ENCODE measurements at places on chromosomes 16 and 17.

DNA sequence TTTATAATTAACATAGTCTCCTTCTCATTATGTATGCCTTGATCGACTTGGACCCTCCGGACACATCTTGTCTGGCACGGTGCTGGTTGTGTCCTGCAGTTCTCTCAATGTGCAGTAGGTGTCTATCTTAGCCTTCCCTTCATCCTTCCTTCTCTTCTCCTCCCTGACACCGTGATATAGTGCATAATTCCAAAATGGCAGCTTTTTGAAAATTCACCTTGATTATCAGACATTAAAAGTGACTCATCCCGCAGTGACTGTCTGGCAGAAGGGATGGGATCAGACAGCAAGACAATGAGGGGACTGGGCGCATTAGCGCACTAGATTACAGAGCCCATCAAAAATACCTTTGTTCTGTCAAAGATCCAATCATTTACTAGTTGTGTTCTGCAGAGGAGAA lies 70.0 kb upstream of the PMFBP1 start:
- DNase-seq, result peak; percentile 17

GRCh38 chr17:21160401-21160800 lies 33.6 kb downstream of the DHRS7B start:
- no peak for DNase-seq

DNA sequence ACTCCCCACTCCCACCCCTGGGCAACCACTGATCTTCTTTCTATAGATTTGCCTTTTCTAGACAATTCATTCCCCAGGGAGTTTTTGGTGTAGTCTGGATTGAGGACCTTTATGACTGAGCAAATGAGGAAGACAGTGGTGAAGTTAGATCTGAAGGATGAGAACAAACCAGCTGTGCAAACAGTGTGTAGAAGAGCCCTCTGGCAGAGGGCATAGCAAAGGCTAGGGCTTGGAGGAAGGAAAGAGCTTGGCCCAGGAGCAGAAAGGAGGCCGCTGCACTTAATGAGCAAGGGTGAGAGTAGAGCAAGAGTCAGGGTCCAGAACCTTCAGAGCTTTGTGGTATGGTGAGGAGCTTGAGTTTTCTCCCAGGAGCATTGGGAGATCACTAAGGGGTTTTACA lies 352.7 kb downstream of the CA10 start:
- no peak for DNase-seq

DNA sequence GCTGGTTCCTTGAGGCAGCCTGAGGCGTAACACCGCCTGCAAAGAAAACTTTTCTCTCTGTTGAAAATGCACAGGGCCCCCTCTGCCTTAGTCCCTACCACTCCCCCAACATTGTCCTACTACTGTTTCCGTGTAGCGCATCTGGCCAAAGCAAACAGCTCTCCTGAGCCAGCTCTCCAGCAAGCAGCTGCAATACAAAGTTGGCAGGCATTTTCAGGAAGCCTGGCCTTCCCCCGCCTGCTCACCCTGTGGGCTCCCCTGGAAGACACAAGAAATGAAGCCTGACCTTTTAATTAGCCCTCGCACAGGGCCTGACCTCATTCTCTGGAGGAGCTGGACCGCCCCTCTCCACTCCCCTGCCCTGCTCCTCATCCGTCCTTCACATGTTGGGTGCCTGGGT lies 66.7 kb downstream of the SOX9 start:
- DNase-seq, result no peak

- no peak for DNase-seq
Measured at GRCh38 chr17:4594931-4595684, 10.8 kb downstream of the SMTNL2 start.

GRCh38 chr17:74822939-74823367 lies 36.7 kb downstream of the GRIN2C start:
- DNase-seq, result no peak

DNA sequence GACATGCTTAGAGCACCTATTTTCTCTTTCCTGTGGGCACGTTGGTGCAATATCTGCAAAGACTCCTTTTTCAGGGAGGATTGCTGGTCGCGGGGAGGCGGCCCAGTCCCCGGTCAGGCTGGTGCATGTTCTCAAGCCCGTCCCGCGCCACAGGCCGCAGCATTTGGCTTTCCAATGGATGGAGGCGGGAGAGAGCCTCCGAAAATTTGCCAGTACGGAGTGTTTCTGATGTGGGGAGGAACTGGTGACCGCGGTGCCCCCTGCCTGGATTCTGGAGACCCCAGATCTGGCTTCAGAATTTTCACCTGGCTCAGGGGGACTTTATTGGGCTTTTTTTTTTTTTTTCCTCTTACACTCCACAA lies 2.3 kb downstream of the CMIP start:
- no peak for DNase-seq

DNA sequence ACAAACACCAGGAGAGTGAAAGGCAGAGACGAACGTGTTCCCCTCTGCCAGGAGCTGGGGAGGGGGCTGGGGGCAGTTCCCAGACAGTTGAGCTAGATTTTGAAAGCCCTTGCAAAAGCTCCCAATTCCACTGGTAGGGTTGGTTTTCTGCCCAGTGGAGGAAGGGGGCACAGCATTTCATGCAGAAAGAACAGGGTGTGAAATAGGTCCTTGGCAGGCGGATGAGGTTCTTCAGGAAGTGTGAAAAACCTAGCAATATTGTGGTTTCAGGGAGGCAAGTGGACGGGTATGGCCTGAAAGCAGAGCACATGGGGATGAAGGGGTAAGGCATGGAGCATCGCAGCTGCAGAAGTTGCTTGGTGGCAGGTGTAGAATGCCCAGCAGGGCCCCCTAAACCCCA lies 248.3 kb downstream of the KATNIP start:
- DNase-seq, result no peak

DNA sequence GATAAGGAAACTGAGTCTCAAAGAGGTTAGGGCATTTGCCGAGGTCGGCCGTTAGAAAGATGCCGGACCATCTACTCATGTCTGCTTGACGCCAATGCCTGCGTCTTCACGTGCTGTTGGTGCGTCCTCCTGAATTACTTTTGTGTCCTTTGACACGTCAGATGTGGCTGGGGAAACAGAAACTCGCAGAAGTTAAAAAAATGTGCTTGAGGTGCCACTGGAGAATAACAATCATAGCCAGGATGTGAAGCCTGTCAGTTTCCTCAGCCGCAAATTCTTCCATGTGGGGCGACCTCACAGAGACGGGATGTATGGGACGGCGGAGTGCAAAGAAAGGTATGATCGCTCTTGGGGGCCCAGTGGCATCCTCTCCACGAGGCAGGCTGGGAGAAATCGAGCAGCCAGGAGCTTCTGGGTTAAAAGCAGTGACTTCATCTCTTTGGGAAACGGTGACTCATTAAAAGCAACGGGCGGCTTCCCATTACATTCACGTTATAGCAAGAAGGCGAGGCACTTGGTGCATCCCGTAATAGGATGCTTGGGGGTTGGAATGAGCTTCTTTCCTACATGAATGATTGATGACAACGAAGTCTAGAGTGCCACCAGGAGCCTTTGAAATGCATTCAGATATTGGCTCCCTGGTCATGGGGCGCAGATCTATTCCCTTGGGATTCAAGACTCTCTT lies 67.8 kb downstream of the BMERB1 start:
- DNase-seq, result peak; percentile 49

DNA sequence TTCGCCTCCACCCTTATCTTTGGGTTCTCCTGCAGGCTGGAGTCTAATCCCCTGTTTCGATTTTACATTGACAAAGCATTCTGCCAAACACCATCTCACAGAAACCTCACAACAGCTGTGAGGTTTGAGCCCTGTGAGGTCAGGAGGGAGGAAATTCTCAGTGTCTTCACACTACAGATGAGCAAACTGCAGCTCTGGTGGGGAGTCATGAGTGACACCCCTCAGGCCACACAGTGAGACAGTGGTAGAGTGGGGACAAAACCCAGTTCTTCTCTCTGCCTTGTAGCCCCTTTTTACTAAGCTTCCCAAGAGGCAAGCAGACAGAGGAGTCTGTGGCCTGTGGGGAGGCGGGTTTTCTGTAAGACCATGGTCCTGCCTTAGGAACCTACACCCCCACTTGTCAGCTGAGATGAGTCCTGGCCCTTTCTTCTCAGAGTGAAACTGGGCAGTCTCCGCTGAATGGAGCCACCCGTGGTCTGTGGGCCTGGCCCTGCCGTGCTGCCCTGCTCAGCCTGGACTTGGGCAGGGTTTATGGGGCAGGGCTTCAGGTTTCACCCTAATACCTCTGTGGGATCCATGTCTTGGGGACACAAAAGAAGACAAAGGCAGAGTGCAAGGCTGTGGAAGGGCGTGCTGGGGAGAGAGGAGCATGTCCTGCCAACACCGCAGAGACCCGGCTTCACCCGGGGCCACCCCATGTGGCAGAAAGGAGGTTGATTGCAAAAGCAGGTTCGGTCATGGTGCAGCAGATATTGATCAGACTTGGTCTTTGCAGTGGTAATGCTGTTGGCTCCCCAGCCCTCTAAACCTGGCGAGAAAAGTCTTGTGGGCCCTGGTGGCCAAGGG lies 59.0 kb downstream of the ABR start:
- DNase-seq, result no peak

- DNase-seq, result no peak
Measured at GRCh38 chr17:17055286-17056155, 13.3 kb downstream of the MPRIP start.

GRCh38 chr17:17897442-17897841 lies 60.7 kb upstream of the SREBF1 start:
- DNase-seq, result no peak

GRCh38 chr17:79991924-79992648 lies 43.6 kb downstream of the TBC1D16 start:
- DNase-seq, result no peak

DNA sequence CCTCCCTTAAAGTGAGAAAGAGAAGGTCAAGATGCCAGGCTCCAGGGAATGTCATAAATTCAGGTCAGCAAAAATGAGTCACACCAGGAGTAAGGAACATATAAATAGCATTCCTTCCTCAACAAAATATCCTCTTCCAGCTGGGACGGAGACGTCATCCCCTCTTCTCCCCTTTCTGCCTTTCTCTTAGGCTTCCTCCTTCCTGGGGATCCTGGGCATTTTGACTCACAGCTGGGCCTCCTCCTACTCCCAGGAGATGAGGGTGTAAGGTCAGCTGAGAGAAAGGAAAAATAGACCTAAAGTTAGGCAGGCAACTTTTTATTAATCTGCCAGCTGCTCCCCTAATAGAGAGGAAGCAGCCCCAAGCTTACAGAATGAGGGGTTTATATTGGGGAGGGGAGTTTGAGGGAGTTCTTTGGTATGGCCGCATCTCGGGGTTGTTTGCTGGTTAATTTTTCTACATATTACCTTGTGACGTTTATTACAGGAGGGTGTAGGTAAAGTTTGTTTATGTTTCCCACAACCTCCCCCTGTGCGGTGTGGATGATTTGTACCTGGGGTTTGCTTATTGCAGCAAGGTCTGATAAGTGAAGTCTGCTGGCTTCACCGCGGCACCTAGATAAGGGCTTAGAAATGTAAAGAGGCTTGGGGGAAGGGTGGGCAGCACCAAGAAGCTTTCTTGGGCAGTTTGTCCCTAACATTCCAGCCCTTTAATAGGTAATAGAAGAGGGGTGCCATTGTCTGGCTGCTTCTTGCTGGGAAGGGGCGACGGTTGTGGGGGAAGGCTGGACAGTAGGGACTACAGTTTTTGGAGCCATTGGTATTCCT lies 7.1 kb upstream of the ZNF747 start:
- DNase-seq, result no peak

DNA sequence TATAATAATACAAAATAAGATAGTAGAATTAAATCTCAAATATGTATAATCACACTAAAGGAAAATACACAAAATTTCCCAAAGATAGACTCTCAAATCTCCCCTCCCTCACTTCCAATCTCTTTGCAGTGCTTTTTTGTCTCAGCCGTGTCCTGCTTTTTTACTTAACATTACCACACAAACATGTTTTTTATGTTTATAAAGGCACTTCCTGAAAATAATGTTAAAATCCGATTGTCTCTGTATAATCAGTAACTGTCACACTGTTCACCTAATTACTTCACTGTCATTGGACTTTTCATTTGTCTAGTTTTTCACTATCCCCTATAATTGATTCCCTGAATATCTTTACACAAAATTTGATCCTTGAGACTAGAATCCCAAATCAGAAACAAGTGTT lies 38.2 kb upstream of the ALDH3A2 start:
- DNase-seq, result no peak

GRCh38 chr17:67390646-67391361 lies 13.7 kb downstream of the PITPNC1 start:
- peak; percentile 64 for DNase-seq

DNA sequence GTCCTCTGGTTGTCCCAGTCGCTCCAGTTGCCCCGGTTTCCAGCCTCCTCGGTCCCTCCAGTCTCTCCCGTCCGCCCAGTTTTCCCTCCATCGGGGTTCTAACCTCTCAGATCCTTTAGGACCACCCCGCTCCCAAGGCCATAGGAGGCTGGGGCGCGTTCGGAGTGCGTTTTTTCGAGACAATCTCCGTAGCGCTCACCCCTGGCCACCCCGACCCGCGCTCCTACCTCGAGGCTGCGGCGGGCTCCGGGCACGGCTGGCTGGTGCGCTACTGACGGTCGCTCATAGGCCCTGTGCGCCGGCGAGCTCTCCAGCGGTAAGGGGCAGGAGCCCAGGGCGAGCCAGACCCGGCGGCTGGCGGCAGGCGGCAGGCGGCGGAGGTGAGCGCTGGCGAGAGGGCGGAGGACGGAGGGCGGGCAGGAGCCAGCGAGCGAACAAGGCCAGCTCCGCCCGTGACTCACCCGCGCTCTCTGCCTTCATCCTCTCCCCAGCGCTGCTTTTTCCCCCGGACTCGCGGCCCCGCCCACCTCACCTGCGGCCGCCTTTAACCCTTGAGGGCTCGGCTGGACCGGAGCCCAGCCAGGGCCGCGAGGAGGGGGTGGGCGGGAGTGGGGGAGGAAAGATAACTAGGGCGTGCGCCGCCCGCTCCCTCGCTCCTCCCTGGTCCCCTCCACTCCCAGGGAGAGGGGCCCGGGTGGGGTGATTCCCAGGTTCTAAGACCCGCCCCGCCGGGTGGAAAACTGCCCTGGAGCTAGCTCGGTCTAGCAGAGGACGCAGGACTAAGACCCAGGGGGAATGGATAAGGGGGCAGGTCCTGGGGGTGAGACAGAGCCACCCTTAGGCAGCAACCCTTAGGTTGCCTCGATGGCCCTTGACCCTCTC lies at the start of gene SP6:
Gene SP6, minus strand, starts transcription at position 472 of the 882 bp plus-strand sequence. CDS start 2,734 bp downstream, outside the sequence.
- peak; percentile 90 for DNase-seq

- DNase-seq, result no peak
Measured at GRCh38 chr17:73343168-73343634, 31.4 kb upstream of the CDC42EP4 start.

DNA sequence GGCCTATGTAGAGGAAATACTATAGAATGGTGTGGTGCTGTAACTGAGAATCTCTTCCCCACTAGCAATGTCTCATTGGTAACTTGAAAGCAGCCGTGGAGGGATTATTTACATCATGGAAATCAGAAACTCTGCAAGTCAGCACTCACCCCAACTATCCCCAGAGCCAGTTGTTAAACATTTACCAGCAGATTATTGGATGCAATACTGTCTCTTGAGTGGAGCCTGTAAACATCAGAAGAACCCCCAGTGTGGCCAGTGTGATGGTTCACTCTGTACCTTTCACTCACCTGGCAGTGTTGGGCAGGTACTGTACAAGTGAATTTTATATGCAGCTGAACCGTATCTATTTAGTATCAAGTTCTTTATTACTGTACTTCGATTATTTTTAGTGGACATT lies 299.8 kb upstream of the SALL1 start:
- no peak for DNase-seq

GRCh38 chr17:4040784-4041183 lies 76.5 kb upstream of the ATP2A3 start:
- no peak for DNase-seq

Measured in LoVo (cell line).